Smooth muscle cell of bladder (primary cell): ENCODE measurements at places on chromosomes 1 and 21. TPM values are rescaled to one million over a fixed set of nuclear protein-coding genes. Genes with fewer than 3 reads are reported as not detected.

The VSIG8 gene
- not detected in 2 replicates for total RNA-seq

The NUF2 gene
- total RNA-seq = 0.92 and 1.3 TPM in 2 replicates

The RGSL1 gene
- total RNA-seq = not detected in 2 replicates

The BMP8B gene
- total RNA-seq = not detected in 2 replicates

The GATAD2B gene
- 2.0 and 2.5 TPM in 2 replicates for total RNA-seq

The IQCC gene
- total RNA-seq = 1.0 and 1.3 TPM in 2 replicates
